Lung microvascular endothelial cell (primary cell): ENCODE measurements at places on chromosomes 3 and 15.

DNA sequence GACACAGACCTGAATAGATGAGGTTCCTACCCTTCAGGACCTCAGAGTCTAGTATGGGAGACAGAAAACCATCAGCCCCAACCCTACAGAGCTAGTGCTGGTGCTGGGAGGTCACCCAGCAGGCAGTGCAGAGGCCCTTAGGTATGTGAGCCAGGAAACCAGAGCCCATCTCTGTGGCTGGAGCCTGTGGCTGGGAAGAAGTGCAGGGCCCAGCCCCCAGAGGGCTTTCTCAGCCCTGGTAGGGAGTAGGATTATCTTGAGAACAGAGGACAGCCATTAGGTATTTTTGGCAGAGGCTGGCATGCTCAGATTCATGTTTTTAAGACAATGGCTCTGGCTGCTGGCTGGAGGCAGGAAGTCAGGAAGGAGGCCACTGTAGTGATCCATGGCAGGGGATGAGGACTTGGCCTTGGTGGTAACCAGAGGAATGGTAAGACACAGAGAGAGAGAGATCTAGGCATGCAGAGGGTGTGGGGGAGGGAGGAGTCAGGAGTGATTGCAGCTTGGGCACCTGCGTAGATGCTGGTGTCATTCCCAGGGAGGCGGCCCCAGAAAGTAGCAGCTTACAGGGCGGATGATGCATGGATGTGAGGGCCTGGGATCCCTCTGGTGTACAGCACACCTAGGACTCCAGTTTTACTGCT is 220.9 kb upstream of the EIF1B start:
- DNase-seq, result no peak

DNA sequence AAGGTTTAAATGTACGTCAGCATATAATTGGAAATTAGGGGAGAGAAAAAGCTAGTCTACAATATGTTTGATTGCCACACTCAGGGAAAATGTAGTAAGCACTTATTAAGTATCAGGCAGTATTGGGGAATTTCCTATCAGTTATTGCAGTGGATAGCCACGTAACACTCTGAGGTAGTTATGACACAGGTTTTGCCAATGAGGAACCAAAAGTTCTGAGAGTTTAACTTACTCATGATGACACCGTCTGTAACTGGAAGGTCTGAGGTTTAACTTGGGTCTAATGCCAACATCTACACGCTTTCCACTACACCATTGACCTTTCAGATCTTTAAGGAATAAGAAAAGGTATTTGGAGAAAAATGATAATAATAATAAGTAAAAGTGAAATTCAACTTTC is 89.5 kb downstream of the ZMAT3 start:
- DNase-seq, result no peak

DNA sequence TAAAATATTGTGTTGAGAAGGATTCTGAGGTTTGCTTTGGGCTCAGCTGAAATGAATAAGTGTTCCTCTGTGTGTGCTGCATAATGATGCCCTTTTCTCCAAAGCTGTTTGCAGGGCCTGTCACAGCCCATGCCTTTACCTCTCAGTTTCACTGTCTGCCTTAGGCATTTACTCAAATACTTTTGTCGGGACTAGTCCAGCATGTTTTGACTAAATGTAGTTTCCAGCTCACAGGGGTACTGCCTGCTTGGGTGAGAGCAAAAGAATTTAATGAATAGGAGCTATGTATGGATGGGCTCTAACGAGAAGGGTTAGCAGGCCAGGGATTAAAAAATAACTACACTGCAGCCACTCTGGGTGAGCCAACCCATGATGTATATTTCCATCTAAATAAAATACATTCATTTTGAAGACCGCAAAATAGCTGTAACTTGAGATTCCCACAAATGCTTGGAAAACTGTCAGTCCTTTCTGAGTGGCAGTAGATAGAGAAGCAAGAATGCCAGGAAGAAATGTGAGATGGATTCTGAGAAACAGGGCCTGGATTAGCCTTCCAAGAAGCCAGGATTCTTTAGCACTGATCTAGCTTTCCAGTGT is 549.2 kb upstream of the TBL1XR1 start:
- DNase-seq, result no peak

DNA sequence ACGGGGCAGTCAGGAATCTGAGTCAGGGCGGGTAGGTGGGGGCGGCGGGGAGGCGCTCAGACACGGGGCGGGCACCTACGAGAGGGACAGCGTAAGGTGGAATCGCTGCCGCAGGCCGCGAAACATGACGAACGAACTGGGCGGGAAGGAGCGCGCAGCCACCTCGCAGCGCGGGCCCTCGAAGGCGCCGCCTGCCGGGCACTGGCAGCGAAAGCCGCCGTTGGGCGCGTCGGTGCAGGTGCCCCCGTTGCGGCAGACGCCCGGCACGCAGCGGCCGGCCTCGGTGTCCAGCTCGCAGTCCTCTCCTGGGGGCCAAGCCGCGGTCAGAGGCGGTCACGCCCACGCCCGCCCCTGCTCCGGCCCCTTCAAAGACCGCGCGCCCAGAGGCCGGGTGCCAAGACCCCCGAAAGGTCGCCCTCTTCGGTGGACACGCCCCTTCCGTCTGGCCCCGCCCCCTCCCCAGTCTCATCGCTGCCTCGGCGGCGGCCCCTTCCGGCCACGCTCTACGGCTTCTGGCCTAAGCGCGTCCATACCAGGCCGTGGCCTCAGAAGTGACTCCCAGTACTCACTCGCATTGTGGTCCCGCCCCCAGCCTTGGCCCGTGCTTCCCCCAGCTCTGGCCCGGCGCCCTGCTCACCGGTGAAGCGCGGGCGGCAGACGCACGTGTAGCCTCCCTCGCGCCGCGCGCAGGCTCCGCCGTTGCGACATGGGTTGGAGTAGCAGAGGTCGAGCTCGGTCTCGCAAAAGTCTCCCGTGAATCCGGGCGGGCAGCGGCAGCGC is 6.4 kb downstream of the CELSR3 start:
- peak; percentile 71 for DNase-seq

GRCh38 chr3:126200534-126200933 is 20.1 kb upstream of the ALDH1L1 start:
- DNase-seq, result no peak
